Small intestine (tissue), 16 donors: ENCODE measurements at places on chromosomes 4 and X. TPM values are rescaled to one million over a fixed set of nuclear protein-coding genes. Genes with fewer than 3 reads are reported as not detected.

DNA sequence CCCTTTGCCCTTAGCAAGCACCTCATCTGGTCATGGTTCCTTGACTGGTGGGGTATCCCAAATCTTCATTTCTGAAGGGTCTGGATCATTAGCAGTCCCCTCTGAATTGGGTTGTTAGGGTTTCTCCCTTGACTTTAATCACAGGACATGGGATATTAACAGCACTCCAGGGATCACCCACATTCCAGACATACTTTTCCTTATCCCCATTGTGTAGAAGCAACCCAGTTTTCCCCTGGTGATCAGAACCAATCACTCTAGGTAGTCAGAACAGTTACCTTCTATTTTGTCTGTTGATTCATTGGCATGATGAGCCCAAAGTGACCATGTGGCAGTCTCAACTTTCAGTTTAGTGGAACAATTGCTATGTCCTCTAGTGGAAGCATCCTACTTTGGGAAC, 29.1 kb upstream of the GRSF1 start:
- DNase-seq: no peak

GRCh38 chr4:85149676-85150075, 183.2 kb upstream of the WDFY3 start:
- no peak for DNase-seq

DNA sequence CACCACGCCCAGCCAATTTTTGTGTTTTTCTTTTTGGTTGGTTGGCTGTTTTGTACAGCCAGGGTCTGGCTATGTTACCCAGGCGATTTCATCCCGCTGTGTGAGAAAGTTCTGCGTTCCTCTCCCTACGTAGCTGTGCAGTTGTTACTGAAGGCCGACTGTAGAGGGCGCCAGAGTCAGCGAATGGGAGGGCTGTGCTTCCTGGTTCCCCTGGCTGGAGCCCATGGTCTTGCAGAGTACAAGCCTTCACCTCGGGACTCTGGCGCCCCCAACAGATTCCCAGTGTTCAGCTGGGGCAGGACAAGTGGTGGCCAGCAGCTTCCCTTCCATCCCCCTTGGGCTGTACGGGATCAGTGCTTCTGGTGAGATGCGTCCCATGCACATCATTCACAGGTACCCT, 5.6 kb upstream of the CT45A1 start:
- no peak for DNase-seq

- DNase-seq: no peak
Measured at GRCh38 chr4:109999585-109999912, 86.9 kb downstream of the EGF start.

GRCh38 chr4:36740796-36741310, 459.4 kb downstream of the DTHD1 start:
- no peak for DNase-seq

GRCh38 chr4:115219862-115220261, 106.4 kb upstream of the NDST4 start:
- DNase-seq: no peak

DNA sequence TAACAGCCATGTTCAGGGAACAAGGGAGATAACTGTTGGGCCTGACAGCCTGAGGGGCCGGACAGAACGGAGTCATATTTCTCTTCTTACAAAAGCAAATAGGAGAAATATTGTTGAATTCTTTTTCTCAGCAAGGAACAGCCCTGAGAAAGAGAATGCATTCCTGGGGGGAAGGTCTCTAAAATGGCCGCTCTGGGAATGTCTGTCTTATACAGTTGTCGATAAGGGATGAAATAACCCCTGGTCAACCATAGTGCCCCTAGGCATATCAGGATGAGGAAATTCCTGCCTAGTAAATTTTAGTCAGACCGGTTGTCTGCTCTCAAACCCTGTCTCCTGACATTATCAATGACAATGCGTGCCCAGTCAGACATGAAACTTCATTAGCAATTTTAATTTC, 1925.5 kb downstream of the PCDH7 start:
- DNase-seq: no peak

DNA sequence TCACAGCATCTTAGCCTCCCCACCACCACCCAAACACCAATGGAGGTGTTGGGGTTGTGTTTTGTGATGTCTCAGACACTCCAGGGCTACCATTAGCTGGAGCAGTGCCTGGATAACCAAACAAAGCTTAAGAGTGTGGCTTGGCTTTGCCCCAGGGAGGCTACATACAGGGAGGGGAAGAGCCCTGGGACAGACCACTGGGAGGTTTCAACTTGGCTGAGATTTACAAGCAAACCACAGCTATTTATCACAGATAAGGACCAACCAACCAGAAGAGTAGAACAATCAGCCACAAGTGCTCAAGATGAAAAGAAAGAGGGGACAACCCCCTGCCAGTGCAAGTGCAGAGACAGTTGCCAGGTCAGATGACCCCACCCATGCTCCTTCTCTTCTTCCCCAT, 24.1 kb downstream of the SOX3 start:
- no peak for DNase-seq

Gene SLC34A2
- 0.09 TPM for polyA plus RNA-seq

DNA sequence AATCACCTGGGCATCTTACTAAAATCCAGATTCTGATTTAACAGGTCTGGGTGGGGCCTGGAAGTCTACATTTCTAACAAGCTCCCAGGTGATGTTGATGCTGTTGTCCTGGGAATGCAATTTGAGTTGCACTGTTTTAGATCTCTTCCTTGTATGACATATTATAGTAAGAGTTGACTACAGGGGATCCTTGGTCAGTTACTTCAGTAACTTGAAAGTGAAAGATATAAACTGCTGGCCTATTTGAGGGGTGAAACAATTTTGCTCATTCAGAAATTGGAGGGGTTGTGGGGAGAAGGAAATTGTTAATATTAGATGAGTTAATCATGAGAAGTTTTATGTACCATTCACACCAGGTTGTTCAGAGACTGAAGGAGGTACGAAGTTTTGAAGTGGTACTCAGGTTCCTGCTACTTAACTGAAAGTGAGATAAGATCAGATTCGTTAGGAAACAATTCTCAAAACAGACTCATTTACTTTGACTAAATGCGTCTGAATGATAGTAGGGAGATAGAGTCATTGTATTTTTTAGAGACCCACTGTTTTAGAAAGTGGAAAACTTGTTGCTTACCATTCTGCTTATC, 12.5 kb downstream of the SH2D1A start:
- DNase-seq: no peak
